ENCODE measurements at places on chromosomes 5 and 9.

- no peak for DNase-seq
These were observed 13.0 kb upstream of the SCGB3A1 start for GRCh38 chr5:180604271-180604670.

DNA sequence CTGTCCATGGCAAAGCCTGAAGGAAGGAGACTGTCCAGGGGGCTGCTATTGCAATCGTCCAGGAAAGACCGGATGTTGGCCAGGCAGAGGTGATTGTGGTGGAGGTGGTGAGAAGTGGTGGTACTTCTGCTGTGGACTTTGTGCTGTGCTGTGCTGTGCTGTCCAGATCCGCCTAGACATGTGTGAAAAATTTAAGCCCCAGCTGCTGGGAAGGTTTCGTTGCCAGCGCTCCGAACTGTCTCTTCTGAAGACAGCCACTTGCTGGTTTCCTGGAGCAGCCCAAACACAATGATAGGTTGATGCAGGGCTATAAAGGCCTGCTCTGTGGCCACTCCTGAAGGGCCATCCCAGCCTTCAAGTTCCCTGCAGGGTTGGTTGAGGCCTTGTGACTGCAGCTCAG, 223.0 kb upstream of the MPDZ start:
- no peak for DNase-seq

GRCh38 chr9:111356481-111357244, 26.6 kb upstream of the OR2K2 start:
- DNase-seq, result peak; percentile 17

DNA sequence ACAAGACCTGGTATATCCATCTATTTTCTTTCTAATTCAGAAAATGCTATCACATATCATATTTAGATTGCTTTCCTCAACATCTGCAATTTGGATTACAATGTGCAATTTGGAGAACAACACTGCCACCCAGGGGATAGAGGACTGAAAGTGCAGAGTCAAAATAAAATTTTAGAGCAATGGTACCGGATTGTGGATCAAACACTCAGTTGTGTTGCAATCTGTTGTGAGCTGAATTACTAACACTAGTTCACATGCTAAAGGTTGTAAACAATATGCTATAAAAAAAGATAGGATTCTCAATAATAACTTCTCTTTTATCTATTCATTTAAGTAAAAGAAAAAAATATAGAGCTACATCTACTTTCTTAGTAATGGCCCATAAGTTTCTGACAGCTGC, 11.9 kb upstream of the SRFBP1 start:
- DNase-seq, result peak; percentile 33

GRCh38 chr9:21070171-21070571, 7.6 kb downstream of the IFNB1 start:
- no peak for DNase-seq

DNA sequence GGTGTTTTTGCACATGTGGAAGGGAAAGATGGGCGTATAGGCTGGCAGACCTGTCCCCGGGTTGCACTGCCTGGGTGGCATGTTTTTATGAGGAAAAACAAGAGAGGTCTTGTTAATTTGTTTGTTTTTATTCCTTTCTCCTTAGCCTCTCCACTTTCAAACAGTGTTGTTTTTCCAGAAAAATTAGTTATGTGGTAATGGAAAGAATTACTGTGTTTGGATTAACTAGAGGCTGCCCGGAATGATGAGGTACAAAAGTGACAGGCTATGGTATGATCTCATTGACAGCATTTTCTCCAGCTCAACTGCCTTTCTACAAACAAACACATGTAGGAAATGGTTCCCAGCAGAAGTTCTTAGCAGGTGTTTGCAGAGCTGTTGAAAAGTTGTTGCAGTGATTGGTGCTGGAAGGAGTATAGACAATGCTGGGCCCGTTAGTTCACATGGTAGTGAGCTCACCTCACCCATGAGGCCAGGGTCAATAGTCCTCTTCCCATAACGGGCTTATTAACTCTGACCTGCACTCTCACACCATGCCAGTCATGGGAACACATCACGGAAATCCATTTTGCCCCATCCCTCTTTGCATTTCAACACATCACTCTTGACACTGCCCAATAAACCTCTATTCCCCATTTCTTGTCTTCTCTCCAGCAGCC, 111.3 kb upstream of the SAP30L start:
- DNase-seq, result no peak

DNA sequence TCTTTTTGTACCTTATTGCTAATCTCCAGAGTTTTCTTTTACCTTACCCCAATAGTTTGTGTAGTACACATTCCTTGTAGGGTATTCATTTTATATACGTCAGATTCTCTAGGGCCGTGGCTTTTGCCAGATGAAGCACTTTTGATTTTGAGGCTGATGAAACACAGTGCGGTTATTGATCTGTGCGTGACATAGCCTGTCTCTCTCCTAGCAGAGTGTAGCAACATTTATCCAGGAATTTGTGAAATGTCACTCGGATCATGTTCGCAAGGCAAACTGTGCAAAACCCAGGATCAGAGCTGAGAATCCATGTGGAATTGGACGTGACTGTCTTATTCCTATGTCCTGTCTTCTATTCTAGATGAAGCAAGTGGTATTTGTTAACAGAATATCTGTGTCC, 142.0 kb upstream of the SH3GL2 start:
- no peak for DNase-seq

GRCh38 chr5:170751631-170752030, 31.9 kb upstream of the GABRP start:
- no peak for DNase-seq

GRCh38 chr5:119341452-119342349, 14.1 kb upstream of the TNFAIP8 start:
- DNase-seq, result peak; percentile 92

GRCh38 chr5:136655468-136655867, 290.1 kb upstream of the TRPC7 start:
- no peak for DNase-seq

- DNase-seq, result no peak
These were observed 453.2 kb downstream of the CDH18 start for GRCh38 chr5:19534751-19535150.

DNA sequence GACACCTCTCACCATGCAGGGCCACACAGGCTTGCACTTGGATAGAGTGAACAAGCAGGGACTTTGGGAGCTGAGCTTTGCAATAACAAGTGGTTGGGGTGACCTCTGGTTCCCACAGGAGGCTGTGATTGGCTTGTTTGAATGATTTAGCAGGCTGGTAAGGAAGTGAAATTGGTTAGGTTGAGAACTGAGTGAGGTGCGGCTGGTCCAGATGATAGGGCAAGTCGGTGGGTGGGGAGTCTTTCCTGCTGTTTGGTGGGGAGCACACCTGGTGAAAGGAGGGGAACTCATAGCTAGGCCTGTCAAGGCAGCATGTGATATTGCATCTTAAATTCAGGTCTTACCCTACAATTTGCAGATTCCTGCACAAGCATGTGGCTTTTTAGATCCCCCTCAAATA, 794.6 kb upstream of the ZNF608 start:
- no peak for DNase-seq

DNA sequence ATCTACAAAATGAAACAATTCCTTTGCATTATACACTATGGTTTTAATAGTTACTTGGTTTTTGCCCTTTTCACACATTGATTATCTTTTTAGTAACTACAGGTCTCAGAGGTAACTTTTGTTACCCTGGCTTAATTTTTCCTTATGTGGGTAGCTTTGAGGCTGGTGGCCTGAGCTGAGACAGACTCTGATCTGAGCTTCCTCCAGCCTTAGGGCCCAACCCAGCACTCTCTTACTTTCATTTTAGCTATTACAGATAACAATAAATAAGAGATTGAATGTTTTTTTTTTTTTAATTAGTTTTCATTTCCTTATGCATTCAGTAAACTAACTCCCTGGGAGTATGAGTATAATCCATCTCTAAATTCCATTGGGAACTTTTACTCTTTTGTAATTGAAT, 15.1 kb upstream of the OXCT1 start:
- DNase-seq, result no peak

DNA sequence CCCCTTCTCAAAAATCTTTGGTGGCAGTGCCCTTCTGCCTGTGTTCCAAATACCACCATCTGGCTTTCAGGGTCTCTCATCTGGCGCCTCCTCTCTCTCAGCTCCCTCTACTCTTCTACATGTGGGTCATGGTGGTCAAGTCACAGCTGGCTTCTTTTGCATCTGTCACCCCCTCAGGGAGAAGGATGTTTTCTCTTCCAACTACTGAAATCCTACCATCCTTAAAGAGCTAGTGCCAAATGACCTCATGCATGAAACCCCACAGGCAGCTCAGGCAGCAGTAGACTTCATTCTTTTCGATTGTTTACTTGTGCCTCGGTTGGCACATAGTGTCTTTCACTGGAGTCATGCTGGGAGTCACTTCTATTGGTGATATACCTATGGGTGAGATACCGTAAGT, 219.2 kb downstream of the DCP2 start:
- peak; percentile 31 for DNase-seq

DNA sequence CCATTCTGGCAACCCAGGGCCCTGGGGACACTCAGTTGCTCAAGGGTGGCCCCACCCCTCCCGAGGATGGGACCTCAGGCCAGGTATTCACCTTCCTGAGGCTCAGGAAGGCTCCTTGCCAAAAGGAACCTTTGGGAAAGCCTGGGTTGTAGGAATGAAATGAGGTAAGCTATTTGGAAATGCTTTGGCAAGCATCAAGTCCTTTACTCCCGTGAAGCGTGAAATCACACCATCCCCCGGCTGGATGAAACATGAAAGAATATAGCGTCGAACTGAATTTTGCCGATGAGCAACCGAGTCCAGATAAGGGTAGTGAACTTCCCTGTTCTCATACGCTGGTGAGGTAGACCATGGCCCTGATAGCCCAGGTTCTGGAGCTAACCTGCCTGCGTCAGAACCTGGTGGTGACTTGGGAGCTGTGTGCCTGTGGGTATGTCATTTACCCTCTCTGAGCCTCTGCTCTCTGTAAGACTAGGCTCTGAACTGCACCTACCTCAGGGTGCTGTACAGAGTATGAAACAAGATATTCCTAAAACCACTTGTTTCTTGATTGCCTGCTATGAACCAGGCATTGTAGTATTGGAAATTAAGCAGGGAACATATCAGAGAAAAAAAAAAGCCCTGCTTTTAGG, 105.3 kb upstream of the BOD1 start:
- no peak for DNase-seq

GRCh38 chr5:83703059-83703458, 17.6 kb downstream of the HAPLN1 start:
- no peak for DNase-seq

- DNase-seq, result peak; percentile 73
These were observed 46.2 kb upstream of the PWWP2A start for GRCh38 chr5:160165137-160166068.

DNA sequence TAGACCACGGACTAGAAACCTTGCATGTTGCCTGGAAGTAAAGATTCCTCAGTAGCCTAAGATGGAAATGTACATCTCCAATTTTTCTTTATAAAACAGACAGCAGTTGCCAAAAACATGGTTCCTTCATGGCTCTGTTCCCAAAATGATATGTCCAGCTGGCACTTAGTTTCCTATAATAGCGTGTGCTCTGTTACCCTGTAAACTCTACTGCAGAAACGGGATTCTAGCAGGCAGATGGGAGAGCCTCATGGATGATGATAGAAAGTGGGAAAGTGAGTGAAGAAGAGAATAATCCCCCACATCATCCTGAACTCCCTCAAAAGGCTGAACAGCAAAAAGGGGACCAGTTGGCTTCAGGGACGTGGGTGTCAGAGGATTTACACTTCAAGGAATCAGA, 118.2 kb downstream of the FRMD3 start:
- no peak for DNase-seq

GRCh38 chr5:109304309-109304708, 105.5 kb downstream of the PJA2 start:
- DNase-seq, result no peak

DNA sequence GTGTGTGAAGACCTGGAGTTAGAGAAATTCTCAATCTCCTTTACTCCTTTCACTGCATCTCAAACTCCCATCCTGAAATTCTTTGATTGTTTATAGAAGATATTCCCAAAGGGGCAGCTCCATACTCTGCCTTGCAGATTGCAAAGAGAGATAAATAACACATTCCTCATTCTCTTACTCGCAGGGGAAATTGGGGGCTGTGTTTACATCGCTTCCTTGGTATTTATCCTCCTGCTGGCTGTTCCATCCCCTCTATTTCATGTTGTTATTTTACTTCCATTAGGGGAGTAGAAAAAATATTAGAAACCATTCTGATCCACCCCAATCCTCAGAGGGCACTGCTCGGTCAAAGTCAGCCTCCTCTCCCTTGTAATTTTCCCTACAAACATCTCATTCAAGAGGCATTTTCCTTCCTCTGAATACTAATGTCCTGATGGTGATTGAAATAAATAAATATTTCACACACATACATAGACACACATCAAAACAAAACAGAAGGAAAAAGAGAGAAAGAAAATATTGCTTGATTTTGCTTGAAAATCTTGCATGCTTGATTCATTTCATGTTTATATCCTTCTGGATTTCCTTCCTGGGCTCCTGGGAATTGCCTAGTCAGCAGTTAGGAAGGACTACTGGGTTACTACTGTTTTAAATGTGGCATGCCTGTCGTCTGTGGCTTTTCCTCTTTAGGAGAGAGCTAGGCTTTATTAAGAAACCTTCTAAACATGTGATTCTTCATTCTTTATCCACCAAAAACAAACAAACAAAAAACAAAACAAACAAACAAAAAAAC, 420.1 kb upstream of the PAPPA start:
- no peak for DNase-seq

GRCh38 chr5:1312993-1313833, 18.3 kb upstream of the TERT start:
- peak; percentile 99 for DNase-seq

Measured in MV-4-11 (cell line).